ENCODE measurements at places on chromosomes 12 and 14.

GRCh38 chr14:89336338-89336737 is 80.7 kb downstream of the FOXN3 start:
- DNase-seq, result no peak

DNA sequence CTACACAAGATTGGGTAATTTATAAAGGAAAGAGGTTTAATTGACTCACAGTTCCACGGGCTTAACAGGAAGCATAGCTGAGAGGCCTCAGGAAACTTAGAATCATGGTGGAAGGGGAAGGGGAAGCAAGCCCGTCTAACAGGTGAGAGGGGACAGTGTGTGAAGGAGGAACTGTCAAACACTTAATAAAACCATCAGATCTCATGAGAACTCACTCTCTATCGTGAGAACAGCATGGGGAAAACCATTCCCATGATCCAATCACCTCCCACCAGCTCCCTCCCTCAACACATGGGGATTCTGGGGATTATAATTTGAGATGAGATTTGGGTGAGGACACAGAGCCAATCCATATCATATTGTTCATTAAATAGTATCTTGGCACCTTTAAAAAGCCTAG is 56.1 kb downstream of the EPS8 start:
- no peak for DNase-seq

DNA sequence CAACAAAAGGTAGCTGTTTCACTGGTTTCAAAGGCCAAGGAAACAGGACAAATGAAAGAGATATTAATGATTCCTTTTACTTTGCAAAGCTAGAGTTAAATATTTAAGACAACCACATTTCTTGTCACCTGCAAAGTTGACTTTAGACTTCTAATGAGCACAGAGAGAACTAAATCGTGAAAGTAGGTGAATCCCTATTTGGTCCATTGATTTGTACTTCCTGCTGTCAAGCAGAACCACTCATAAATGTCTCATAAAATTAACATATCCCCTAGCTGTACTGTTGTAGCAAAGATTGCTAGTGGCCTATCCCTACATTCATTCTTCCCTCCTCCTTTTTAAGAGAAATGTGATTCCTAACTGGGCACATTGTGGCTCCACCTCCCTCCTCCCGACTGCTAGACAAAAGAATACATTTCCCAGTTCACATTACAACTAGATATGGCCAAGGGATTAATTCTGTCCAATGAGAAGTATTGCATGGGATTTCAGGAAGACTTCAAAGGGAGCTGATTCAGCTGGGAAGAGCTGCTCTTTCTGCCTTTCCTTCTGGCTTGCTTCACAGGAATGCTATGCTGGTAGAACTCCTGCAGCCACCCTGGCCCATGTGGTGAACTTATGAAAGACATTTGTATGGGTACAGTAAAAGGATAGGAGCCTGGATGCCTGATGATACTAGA is 227.5 kb upstream of the ABCD2 start:
- peak; percentile 54 for DNase-seq

DNA sequence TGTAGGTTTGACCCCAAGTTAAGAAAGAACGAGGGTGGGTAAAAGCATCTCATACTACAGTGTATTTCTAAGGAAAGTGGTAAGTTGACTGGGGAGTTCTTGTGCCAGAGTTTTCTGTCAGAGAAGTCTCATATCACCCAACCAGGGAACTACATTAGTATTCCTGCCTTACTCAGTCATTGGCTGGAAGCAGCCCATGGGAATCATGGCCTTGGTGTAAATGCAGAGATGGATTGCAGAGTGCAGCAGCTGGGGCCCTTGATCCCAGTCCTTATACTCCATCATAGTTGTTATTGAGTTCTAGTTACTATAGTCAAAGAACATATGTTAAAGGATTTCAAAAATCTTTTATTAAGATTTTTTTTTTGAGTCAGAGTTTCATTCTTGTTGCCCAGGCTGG is 105.8 kb downstream of the MNAT1 start:
- DNase-seq, result no peak

DNA sequence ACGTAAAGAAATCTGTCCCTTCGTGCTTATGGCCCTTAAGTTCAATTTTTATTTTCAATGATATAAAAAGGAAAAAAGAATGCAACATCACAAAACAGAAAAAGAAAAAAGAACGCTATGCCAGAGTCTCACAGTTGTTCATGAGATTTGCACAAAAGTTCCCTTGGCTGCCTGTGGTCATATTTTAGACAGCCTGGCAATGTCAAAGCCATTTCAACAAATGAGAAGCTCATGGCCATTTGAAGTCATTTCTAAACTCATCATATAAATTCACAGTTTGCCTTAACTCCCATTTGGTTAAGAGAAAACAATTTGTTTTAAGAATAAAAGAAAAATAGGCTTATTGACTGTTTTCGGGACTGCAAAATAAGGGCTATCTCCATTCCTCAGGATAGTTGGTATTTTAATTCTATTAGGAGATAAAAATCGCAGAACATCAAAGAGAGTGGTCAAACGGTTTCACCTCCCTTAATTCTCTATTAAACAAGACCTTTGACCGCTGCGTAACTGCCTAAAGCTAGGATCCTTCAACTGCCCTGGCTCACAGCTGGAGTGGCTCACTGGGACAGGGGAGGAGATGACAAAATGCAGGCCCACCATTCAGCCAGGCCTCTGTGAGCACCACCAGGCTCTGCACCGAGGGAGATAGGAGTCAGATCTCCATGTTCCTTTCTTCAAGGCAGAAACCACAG is 119.2 kb upstream of the DAAM1 start:
- DNase-seq, result no peak

DNA sequence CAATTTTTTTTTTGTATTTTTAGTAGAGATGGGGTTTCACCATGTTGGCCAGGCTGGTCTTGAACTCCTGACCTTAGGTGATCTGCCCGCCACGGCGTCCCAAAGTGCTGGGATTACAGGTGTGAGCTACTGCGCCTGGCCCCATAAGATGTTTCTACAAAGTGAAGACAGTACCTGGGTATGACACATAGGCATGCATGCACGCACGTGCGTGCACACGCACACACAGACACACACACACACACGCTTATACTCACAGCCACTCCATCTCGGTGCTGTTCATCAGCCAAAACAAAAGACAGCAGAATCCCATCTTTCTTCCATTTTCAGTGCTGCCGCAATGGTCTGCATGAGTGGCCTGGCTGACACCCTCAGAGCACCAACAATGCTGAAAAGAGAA is 63.9 kb downstream of the VCPKMT start:
- no peak for DNase-seq

- DNase-seq, result peak; percentile 96
Observed at GRCh38 chr12:94262228-94263010, 114.0 kb downstream of the PLXNC1 start.

- no peak for DNase-seq
Observed at GRCh38 chr14:96811985-96812667, 14.9 kb downstream of the VRK1 start.

DNA sequence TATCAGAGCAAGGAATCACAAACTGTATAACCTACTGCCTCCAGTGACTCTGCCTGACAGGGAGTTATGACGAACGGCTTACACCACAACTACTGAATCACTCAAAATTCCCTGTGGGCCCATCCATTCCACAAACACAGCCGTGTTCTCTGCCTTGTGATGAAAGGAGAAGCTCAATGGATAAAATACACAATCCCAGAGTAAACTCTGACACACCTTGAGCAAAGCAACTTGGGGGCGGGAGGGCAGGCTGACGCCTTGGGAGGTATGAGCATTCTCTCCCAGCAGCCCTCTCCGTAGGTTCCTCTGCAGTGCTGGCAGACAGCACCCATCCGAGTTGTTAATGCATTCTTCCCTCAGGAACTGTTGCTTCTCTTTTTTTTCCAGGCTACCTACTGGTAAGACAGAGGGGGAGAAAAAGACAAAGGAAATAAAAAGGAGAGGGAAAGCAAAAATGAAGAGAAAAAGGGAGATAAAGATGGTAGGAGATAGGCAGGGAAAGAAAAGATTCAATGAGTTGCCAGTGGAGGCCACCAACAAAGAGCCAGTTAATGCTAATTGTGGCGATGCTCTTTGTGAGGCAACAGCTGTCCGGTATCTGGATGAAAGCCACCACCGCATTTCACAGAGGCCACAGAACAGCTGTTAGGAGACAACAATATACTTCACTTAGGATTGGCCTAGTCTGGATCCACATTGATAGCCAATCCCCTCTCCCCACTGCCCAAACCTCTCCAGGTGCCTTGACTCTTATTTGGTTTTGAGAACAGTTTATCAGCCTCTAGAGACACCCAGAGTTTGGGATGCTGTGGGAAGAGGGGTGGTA is 4.7 kb upstream of the DIO2 start:
- DNase-seq, result peak; percentile 91

GRCh38 chr12:82682326-82682725 is 4.4 kb upstream of the TMTC2 start:
- DNase-seq, result no peak

DNA sequence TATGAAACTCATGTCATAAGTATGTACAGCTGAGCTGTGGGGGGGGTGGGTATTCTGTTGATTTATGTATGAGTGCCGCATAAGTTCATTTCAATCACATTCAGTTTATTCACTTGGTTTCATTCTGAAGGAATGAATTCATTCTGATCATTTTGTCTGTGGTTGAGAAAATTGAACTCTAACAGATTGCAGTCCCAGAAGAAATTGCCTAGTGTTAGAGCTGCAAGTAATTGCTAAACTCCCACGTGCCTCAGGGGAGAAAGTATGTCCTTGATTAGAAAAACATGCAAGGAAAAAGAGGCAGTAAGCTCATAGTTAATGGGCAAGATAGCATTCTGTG is 442.4 kb upstream of the MGAT4C start:
- peak; percentile 93 for DNase-seq

DNA sequence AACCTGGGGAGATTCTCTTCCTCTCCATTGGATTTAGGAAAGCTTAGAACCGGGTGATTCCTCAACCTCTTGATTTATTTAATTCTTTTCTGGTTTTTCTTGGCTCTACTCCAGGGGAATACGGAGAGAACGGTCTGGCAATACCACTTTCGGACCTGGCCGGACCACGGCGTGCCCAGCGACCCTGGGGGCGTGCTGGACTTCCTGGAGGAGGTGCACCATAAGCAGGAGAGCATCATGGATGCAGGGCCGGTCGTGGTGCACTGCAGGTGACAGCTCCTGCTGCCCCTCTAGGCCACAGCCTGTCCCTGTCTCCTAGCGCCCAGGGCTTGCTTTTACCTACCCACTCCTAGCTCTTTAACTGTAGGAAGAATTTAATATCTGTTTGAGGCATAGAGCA is 67.6 kb downstream of the PTPN11 start:
- DNase-seq, result no peak

DNA sequence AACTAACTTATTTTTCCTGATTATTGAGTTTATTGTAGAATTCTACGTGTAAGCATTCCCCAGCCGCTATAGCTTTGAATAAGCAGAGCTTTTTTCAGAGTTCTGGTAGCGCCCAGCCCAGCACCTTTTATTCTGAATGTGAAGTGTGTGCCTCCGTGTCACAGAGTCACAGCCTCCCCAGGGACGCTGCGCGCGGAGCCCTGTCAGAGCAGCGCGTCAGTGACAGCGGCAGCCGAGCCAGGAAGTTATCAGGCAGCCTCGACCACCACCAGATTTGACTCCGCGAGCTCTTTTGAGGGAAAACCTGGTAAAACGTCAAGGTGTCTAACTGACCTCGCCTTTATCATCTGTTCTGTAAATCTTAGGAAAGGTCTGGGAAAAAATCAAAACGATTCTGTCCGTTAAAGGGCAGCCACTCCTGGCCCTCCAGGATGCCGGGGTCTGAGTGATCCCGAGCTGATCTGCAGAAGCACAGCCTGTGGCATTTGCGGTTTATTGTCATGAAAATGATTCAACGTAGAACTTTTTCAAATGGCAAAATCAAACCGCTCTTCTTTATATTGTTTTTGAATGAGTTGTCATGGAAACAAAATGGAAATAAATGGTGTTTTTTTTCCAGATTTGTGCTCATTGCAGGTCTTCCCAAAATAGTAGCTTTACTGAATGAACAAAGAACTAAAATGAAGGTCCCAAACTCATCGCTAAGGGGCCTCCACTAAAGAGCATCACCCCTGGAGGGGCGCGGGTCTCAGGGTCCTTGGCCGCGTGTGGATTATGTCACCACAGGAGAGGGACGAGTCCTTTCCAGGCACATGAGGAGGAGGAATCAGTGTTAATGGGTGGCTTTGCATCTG is 43.1 kb upstream of the MMP17 start:
- peak; percentile 57 for DNase-seq

GRCh38 chr12:93621986-93622385 is 49.5 kb downstream of the SOCS2 start:
- peak; percentile 83 for DNase-seq

DNA sequence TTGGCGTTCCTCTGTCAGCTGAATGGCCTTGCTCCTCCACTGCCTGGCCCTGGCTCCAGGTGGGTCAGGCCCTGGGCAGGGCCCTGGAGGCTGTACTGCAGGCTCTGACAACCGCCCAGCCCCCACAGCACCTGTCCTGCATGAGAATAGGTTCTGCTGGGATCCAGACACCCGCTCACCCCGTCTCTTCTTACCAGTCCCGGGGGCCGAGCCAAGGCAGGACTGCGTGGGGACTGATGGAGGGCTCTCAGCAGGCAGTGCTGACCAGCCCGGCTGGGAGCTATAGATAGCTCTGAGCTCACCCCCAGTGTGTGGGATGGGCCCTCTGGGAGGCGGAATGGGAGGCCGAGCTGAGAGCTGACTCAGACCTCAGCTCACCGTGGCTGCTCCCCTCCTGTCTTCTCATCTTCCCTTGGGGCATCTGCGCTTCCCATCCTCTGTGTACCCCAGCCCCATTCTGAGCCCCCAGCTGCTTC is 39.6 kb downstream of the TEAD4 start:
- DNase-seq, result peak; percentile 74

DNA sequence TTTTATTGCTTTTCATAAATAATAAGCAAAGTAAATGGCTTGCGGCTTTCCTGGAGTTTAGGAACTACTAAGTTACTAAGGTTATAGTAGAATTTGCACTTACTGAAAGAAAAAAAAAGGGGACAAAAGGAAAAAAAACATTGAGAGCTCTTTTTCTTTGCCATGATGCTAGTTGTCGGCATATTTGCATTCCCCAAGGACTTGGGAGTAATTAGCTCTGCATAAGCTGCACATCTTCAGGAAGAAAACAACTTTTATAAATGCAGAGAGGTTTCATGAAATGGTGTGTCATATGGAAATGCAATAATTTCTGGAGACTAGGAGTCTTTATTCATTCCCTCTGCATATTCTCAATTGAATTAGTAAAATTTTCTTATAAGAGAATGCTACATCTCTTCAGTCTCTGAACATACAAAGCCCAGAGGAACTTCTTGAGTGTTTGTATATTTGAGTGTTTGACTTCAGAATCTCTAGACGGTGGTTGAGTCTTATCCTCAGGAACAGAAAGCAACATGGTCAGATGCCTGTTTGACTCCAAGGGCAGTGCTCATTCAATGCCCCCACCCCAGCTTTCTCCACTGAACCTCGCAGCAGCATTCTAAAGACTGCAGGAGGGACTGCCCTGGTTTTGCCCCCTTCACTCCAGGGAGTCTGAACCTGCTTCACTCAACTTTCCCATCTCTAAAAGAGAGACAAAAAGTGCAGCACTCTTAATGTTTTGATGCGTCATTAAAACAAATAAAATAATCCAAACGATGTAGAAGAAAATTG is 158.9 kb upstream of the EEA1 start:
- no peak for DNase-seq

- peak; percentile 78 for DNase-seq
Observed at GRCh38 chr12:52521568-52522266, 1.5 kb upstream of the KRT5 start.

- no peak for DNase-seq
Observed at GRCh38 chr12:14200598-14200997, 164.9 kb upstream of the ATF7IP start.

- no peak for DNase-seq
Observed at GRCh38 chr12:40560848-40561247, 131.4 kb upstream of the CNTN1 start.

- DNase-seq, result no peak
Observed at GRCh38 chr12:44558340-44559100, 317.6 kb downstream of the NELL2 start.
